ENCODE measurements at places on chromosomes 3 and 15.

DNA sequence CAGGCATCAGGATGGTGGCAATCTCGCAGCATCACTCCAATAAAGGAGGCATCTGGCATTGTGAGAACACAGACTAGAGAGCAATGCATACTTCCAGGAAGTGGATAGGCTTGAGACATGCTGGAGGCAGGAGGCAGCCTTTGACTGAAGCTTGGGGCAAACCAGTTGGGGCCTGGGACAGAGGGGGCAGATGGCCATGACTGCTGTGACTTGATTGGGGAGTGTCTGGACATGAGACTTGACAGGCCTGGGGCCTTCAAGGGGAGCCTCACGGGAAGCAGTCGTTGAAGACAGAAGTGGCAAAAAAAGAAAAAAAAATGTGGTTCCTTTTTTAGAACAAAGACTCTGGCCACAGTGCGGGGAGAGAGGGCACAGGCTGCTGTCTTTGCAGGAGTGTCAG lies 44.7 kb upstream of the CHRNA7 start:
- no peak for DNase-seq

DNA sequence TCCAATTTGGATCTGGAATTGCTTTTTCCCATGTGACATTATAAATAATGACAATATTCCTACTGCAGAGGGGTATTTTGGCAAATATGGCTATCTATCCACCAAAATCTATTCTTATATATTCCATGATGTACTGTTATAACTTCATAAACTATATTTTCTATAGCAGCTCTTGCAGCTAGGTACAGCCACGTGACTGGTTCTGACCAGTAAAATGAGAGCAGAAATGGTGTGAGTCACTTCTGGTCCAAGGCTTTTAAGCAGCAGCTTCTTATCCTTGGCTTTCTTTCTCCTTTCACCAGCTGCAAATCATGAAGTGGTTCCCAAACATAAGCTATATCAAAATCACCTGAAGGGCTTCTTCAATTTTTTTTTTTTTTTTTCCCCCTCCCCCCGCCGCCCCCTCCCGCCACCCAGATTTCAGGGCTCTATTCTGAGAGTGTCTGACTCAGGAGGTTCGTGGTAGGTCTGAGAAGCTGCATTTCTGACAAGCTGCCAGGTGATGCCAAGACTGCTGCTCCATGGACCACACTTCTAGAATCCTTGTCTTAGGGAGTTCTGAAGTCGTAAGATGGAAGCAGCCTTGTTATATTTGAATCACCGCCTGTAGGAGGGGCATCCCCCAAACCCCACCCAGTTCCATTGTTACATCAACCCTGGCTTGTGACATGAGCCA lies 357.5 kb downstream of the CHST2 start:
- no peak for DNase-seq

- no peak for DNase-seq
These were observed 23.5 kb downstream of the TMOD2 start for GRCh38 chr15:51774916-51775315.

- peak; percentile 91 for DNase-seq
These were observed 47.3 kb downstream of the AMOTL2 start for GRCh38 chr3:134326760-134327593.

- no peak for DNase-seq
These were observed 3.2 kb downstream of the SLC6A6 start for GRCh38 chr3:14405360-14406238.

DNA sequence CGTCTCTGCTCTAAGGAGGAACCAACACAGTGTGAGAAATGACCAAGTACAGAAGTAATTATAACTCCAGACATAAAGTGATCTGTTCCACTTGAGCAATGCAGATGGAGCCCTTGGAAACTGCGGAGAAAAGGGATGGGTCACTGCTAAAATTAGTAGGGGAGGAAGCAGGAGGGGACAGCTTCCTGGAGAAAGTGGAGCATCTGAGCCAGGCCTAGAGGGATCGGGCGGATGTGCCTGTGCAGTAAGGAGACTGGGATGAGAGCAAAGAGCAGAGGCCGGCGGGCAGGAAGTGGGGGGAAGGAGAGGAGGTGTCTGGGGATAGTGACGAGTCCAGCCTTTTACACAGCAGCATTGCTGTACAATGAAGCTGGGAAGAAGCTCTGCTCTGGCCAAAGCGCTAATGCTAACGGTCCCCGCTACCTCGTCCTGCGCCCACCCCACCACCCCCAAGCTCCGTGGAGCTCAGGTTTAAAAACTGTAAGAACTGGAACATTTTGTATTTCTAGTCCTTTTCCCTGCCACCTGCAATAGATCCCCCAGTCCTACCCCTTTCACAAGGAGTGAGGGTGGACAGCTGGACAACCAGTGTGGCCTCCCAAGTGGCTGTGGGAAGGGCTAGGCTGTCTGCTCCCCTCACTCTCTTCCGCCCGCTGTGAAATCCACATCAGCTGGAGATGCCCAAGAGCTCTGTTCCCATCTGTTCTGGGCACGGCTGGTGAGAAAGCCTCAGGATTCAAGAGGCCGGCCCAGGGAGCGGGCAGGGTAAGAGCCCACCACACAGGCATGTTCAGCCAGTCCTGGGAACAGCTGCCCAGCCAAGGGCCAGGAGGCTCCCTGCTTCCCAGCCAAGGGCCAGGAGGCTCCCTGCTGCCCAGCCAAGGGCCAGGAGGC lies 53.0 kb upstream of the HES1 start:
- DNase-seq = peak; percentile 76

GRCh38 chr3:23831517-23832394 lies 26.0 kb downstream of the UBE2E1 start:
- no peak for DNase-seq

GRCh38 chr3:102529452-102529851 lies 94.6 kb downstream of the ZPLD1 start:
- DNase-seq = no peak

- no peak for DNase-seq
These were observed 103.0 kb downstream of the CFAP20DC start for GRCh38 chr3:58946875-58947274.

DNA sequence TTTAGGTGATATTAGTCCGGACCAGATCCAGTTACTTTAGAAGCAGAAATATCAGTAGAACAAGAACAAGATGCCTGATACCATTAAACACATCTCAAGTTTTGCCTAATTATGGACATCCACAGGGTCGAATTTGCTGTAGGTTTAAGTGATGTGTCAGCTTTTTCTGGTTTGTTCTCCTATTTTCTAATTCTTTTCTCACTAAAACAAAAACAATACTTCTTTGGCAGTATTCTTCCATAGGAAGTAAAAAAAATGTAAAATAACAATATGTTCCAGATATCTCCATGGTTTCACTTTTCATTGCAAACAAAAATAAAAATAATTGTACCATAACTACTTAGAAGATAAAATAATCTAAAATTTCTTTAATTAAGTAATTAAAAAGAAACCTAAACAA lies 265.7 kb downstream of the SHOX2 start:
- no peak for DNase-seq

DNA sequence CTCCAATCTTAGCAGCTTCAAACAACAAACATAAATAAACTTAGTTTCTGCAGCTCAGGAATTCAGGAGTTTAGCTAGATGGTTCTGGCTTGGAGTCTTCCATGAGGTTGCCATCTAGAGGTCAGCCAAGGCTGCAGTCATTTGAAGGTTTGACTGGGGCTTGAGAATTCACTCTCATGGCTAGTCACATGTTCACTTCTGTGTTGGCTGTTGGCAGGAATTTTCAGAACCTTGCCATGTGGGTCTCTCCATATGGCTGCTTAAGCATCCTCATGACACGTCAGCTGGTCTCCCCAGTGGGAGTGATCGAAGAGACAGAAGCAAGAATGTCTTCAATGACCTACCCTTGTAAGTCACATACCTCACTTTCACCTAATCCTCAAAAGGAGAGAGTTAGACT lies 269.2 kb upstream of the CNTN3 start:
- peak; percentile 38 for DNase-seq

DNA sequence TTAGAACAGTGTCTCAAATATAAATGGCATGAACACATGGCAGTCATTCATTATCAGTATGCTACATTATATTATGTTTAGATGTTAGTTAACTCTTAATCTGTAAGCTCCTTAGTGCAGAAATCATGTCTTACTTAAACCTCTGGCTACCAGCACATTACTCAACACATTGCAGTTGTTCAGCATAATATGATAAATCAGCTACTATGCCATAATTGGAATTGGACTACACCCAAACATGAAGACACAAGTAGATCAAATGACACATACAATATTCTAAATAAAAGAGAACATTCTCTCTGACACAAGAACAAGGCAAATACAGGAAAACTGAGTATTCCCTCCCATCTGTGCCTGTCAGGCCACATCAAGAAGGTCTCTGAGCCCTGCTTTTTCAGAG lies 116.1 kb downstream of the PCCB start:
- no peak for DNase-seq

DNA sequence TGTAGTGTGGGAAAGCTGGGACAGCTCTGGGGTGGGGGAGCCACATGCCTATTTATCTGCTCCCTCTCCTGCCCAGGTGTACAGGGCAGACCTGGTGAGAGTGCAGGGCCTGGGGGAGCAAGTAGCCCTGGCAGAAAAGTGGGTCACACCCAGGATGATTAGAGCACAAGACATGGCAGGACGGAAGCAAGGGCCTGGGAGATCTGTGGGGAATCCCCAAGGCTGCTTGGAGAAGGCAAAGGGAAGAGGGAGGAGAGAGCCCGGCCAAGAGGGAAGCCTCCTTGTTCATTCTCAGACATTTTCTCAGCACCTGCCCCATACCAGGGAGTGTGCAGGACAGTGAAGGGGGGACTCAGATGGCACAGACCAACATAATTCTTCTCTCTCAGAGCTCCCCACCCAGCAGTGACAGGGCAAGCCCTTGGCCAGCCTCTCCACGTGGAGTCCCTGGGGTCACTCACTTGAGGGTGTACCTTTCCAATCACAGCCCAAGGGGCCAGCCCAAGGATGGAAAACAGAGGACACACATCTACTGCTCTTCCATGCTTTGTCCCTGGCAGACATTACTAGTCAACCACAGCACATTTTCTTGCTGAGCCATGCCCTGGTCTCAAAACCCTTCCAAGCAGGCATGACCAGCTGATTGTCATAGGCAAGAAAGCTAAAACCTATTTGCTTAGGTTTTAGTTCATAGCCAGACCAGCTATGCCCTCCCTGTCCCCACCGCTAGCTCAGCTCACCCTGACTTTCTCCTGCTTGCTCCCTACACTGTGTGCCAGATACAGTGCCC lies 4.9 kb upstream of the DUSP7 start:
- no peak for DNase-seq

- no peak for DNase-seq
These were observed 26.3 kb downstream of the ITGA11 start for GRCh38 chr15:68405378-68406250.

DNA sequence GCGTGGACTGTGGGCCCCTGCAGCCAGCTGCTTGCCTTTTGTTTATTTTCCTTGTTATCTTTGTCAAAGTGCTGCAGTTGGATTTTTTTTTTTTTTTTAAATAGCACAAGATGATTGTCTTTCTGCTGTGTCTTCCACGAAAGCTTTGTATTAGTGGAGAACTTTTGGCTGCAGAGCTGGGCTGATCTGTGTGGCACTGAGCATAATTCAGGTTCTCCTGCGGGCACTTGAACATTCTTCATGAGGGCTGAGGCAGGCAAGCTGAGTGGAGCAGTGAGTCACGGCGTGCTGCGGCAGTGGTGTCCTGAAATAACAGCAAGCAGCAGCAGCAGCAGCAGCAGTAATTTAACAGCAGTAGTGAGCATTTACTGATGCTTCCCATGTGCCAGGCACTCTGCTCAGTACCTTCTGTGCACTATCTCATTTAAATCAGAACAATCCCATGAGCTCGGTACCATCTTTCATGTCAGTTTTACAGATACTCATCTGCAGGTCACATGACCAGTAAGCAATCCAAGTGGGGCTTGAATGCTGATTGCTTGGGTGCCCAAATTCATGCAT lies 45.8 kb downstream of the MITF start:
- peak; percentile 87 for DNase-seq
